ENCODE measurements at places on chromosomes 1 and 21. TPM values are rescaled to one million over a fixed set of nuclear protein-coding genes. Genes with fewer than 3 reads are reported as not detected.

PLA2G2F gene
- not detected for total RNA-seq

SIM2 gene
- total RNA-seq: 3.6 TPM

NBPF3 gene
- 12.4 TPM for total RNA-seq

CYP4A11 gene
- not detected for total RNA-seq

RAD54L gene
- 0.59 TPM for total RNA-seq
